ENCODE measurements at places on chromosomes 6 and 20.

DNA sequence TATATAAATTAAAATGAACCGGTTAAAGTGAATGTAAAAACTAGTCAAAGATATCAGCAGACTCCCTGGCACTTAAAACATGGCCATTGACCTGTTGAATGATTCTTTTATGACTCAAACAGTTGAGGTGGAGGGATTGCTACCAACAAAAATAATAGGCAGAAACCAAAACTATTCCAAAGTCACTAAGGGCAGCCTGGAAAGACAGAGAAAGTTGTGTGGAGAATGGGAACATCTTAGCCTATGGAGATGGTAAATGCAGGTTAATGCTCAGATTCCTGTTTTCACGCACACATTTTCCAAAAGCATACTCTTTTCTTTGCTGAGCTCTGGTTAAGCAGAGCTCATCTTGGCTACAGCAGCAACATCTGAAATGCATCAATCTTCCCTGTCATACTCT lies 553.5 kb downstream of the HACE1 start:
- no peak for DNase-seq

GRCh38 chr6:37059344-37060194 lies 54.1 kb downstream of the FGD2 start:
- DNase-seq = peak; percentile 96

- DNase-seq = no peak
These were observed 64.6 kb upstream of the ZMYND8 start for GRCh38 chr20:47421076-47421475.

GRCh38 chr6:54431466-54431865 lies 123.2 kb downstream of the TINAG start:
- no peak for DNase-seq

DNA sequence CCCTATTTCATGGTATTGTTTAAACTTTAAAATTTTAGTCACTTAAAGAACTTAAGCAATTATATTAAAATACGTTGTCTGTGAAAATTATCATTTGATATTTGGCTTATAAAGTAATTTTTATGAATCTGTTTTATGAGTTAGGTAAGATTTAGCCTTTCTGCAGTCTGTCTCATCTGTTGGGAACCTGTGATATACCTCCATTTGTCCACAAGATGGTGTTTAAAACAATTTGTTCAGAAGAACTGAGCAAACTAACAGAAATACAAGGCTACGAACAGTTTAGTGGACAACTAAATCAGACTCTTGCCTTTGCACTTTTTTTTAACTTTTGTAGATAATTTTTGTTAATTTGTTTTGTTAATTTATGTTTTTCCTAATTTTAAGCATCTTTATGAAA lies 92.4 kb downstream of the COL9A1 start:
- peak; percentile 7 for DNase-seq

GRCh38 chr6:10610289-10610688 lies 84.1 kb downstream of the C6orf52 start:
- DNase-seq = no peak

- no peak for DNase-seq
These were observed 32.6 kb upstream of the CSNK2A1 start for GRCh38 chr20:576156-576555.

- DNase-seq = no peak
These were observed 77.9 kb downstream of the SMOC2 start for GRCh38 chr6:168518867-168519266.

DNA sequence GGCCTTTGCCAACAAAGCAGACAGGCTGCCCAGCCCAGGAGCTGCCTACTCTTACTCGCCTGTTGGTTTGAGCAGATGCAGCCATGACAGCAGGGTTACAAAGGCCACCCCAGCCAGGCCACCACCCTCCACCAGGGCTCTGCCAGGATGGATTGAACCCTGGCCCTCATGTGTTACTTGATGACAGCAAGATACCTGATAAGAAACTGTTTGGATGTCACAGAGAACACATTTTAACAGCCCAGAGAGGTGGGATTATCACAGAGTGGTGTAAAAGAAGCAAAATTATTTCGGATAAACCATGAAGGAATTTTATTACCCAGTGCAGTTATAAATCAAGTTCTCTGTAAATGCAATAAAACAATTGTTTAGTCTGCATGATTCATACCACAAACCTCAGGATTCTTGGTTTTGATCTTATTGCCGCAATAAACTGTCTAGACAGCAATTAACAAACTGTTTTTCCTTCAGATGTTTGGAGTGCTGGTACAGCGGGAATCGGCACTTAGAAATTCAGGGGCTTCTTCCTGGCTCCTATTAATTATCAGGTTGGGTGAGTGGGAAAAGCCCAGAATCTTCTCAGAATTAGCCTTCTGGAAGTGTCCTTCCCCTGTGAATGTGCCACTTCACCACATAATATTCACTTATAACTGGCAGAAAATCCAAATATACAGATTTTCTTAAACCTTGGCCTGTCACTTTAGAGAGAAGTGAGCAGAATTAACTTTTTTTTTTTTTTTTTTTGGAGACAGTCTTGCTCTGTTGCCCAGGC lies 58.0 kb upstream of the SALL4 start:
- DNase-seq = no peak

DNA sequence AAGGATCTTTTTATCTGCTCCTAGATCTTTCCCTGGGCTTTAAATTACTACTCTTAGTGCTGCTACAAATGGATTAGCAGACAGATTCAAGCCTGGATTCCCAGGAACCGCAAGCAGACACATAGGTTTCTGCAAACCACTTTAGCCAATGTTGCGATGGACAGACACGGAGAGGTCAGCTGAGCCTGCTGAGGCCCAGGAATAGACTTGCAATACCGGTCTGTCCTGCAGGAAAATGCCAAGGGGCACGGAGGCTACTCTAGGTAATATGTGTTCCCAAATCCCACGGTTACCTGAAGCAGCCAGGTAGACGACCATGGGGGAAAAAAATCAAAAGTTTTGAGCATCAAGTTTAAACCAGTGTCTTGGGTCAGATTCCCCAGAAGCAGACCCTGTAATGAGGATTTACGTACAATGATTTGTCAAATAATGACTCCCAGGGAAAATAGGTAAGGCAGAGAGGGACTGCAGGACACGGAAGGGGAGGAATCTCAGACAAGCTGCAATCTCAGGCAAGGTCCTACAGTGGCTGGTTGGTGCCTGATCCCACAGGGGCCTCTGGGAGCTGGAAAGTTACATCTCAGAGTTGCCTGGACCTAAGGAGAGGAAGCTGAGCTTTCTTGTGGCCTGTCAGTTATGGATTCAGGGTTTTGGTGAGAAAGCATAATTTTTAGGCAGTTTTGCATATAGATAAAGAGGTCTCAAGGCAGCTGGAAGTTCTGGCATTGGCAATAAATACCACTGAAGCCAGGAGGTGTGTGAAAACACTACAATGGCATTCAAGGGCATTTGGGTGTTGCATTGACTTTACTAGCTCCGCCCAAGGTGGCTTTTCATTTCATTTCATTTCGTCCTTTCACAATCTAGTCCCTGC lies 12.5 kb downstream of the OTOR start:
- DNase-seq = no peak

DNA sequence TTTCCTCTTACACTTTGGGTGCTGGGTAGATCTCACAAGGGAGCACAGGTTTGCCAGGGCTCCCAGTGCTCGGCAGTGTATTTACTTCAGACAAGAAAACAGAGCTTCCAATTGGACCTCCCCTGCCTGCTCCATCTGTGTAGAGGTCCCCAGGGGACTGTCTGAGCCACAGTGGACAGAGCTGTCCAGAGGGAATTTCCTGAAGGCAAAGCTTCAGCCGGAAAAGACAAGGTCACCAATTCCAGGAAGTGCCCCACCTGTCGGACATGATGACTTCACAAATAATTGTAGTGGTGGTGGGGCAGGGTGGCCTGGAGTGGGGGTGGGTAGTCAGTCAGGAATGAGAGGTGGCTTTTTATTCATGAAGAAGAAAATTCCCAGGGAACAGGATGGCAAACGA lies 18.6 kb downstream of the ADGRF5 start:
- DNase-seq = no peak

DNA sequence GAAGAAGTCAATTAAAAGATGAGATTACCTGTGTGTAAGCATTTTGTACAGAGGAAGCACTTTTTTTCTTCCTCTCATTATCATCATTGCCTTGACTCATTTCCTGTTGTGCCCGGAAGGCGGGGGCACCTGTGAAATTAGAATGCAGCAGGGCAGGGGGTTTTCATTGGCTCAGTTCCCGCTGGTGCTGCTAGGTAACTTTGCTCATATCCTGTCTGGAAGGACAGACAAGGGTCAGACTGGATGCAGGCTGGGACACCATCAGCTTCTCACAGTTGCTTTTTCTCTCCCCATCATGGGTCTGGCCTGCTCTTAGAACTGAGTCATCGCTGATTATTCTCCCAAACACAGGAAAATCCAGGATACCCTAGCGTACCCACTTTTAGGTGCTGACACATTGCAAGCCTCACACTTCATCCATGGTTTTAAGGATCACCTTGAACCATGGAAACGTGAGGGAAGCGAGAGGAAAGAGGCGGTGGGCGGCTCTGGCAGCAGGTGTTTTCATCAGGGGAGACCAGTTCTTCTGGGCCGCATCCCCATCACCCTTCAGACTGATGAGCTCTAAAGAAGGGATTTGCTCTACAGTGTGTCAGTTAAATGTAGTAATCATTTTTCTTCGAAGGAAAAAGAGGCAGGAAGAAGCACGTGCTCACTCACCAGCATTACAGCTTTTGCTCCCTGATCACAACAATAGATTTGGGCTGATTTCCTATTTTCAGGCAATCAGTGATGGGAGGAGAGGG lies 195.7 kb upstream of the SASH1 start:
- DNase-seq = no peak

DNA sequence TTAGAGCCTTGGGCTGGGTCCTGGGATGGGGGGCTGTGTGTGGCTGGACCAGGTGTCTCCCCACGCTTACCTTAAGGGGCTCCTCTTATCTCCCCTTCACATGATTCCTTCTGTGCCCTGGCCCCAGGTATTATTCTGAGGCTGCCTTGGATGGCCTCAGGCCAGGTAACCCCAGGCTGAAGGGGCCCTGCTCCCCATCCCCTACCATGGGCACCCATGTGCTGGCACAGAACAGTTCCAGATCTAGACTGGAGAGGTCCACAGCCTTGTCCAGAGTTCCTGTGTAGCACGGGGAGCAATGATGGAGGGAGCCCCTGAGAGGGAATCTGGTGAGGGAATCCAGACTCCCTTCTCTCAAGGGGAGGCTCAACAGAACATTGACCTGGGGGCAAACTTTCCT lies 32.1 kb downstream of the MOCS1 start:
- no peak for DNase-seq

DNA sequence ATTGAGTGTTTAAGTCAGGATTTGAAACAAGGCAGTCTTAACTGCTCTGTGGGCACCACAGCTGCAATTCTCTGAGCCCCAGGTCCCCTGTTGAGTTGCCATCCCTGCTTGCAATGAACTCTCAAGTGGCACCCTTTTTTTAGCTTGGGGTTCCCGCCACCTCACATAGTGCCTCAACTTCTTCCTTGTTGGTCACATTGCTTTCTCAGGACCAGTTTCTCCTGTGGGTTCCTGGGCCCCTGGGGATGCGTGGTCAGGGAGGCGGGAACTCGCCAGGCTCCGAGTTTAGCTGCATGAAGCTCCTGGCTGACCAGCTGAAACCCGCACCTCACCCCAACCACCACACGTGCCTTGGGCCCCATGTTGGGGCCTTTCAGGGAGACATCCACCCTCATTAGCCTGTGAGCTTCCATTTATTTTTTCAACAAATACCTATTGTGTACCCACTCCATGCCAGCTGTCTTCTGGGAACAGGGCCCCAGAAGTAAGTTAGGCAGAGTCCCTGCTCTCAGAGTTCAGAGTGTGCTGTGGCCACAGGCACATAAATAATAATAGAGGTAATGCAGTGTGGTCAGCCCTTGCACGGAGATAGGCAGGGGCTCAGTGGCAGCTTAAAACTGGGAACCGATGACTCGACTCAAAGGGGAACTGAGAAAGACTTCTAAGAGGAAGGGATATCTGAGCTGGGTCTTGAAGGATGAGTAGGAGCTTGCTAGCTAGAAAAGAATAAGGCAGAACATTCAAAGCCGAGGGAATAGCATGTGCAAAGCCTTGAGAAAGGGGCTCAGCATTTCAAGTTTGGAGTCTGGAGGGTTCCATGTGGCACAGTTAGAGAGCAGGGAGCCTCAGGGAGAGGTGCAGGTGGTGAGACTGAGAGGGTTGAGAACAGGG lies 33.9 kb upstream of the FAM83D start:
- no peak for DNase-seq

DNA sequence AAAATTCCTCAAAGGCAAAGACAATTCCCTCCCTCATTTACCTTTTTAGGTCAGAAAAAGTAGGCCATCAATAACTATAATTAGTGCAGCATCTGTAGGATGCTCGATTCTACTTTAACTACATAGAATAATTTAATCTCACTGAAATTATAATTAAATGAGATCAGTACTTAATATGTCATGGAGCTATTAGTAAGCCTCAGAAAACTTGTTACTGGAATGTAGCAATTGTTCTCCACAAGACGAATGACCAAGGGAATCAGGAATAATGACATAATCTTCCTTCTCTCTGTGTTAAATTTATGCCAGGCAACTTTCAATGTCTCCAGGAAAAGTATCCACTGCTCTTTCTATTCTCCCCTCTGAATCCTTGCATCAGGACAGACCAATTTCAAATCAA lies 34.1 kb downstream of the SESN1 start:
- DNase-seq = no peak

- DNase-seq = peak; percentile 11
These were observed 496.8 kb upstream of the JAG1 start for GRCh38 chr20:11170565-11170964.

GRCh38 chr20:10369723-10370090 lies 64.3 kb downstream of the MKKS start:
- DNase-seq = no peak

- peak; percentile 32 for DNase-seq
These were observed 1.3 kb downstream of the MAN1A1 start for GRCh38 chr6:119348096-119348747.

- DNase-seq = no peak
These were observed 542 bp downstream of the FGD2 start for GRCh38 chr6:37005827-37006567.

DNA sequence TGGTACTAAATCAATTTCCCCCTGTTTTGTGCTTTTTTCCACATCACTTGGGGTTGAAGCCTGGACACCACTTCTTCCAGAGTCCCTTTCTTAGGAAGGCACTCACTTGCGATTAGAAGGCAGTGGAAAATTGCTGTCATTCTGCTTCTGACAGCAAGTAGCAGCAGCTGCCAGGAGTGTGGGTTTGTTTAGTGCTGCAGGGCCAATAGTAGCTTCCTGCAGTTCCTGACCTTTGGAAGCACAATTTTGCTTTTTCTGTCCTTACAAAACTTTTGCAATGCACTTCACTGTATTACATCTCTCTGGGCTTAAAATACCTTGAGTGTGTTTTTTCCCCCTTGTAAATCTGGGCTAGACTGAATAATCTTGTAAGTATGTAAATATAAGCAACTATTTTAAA lies 12.5 kb upstream of the HLA-DRA start:
- no peak for DNase-seq

- DNase-seq = no peak
These were observed 11.6 kb upstream of the TFAP2C start for GRCh38 chr20:56617489-56617888.

Measured in hepatic stellate cell (primary cell).